ENCODE measurements at places on chromosomes 7 and 10.

DNA sequence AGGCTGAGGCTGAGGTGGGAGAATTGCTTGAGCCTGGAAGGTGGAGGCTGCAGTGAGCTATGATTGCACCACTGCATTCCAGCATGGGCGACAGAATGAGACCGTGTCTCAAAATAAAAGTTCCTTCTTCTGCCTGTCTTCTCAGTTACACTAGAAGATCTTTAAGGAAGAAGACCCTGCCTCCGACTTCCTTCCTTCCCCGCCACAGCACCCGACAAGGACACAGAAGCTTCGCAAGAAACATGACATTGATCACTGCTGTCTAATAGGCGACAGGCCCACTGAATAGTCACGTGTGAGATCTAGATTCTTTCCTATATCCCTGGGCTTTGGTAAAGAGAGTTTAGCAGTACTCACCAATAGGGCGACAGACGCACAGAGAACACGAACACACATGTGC is 118.2 kb downstream of the PRPF18 start:
- H3K27me3 ChIP-seq: no peaks in the 10 kb centered on the region
- DNase-seq: no peak
- no peaks in the 10 kb centered on the region for H3K36me3 ChIP-seq
- no peak overlapping the region for H3K4me3 ChIP-seq
- no peak overlapping the region for H3K27ac ChIP-seq

DNA sequence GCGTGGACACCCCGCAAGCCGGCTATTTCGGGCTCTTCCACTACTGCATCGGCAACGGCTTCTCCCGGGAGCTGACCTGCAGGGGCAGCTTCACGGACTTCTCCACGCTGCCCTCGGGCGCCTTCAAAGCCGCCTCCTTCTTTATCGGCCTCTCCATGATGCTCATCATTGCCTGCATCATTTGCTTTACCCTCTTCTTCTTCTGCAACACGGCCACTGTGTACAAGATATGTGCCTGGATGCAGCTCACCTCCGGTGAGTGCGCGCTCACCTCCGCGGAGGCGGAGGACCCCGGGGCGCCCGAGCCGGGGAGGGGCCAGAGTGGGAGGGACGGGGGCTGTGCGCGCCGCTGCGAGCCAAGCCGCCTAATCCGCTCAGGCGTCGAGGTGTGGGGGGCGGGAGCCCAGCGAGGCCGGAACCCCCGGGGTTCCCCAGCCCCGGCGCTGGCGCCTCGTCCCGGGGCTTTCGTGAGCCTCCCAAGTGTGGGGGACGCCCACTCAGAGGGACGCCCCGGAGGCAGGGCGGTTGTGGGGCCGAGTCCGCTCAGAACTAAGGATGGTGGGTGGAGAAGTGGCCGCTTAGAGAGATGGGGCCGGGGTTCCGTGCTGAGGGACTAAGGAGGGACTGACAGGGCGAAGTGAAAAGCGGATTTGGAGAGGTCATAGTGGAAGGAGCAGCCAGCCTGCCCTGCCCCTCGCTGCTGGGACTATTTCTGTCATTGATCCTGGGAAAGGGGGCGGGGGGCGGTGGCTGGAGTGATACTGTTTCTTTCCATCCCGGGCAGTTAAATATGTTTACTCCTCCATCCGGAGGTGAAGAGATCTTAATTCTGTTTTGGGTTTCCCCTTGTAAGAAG is 795 bp downstream of the LHFPL3 start:
- no peak overlapping the region for H3K4me3 ChIP-seq
- H3K36me3 ChIP-seq: no peaks in the 10 kb centered on the region
- no peak for DNase-seq
- peaks cover 27% of the 10 kb centered on the region for H3K27me3 ChIP-seq

- peaks cover 97% of the 10 kb centered on the region for H3K4me1 ChIP-seq
- peak; percentile 70 for DNase-seq
- H3K27ac ChIP-seq: peak overlapping the region; percentile 82
- H3K36me3 ChIP-seq: no peaks in the 10 kb centered on the region
- H3K4me3 ChIP-seq: no peak overlapping the region
- no peaks in the 10 kb centered on the region for H3K27me3 ChIP-seq
Measured at GRCh38 chr7:80611779-80612178, 26.7 kb upstream of the CD36 start.

- H3K36me3 ChIP-seq: no peaks in the 10 kb centered on the region
- no peak overlapping the region for H3K4me3 ChIP-seq
- H3K27me3 ChIP-seq: peaks cover 27% of the 10 kb centered on the region
- no peak for DNase-seq
Measured at GRCh38 chr10:132873395-132873794, 69.0 kb downstream of the CFAP46 start.

- H3K36me3 ChIP-seq: no peaks in the 10 kb centered on the region
- peaks cover 74% of the 10 kb centered on the region for H3K4me1 ChIP-seq
- DNase-seq: peak; percentile 60
- H3K27me3 ChIP-seq: no peaks in the 10 kb centered on the region
Measured at GRCh38 chr10:69453795-69454194, 2.5 kb downstream of the TSPAN15 start.

- no peak overlapping the region for H3K27ac ChIP-seq
- DNase-seq: no peak
- H3K4me1 ChIP-seq: no peaks in the 10 kb centered on the region
- no peak overlapping the region for H3K4me3 ChIP-seq
- no peaks in the 10 kb centered on the region for H3K27me3 ChIP-seq
Measured at GRCh38 chr10:359762-360161, 224.5 kb downstream of the ZMYND11 start.

- DNase-seq: no peak
- no peaks in the 10 kb centered on the region for H3K4me1 ChIP-seq
- no peak overlapping the region for H3K27ac ChIP-seq
- H3K27me3 ChIP-seq: no peaks in the 10 kb centered on the region
- H3K4me3 ChIP-seq: no peak overlapping the region
Measured at GRCh38 chr7:133197972-133198544, 54.8 kb upstream of the EXOC4 start.

GRCh38 chr10:63115732-63116383 is 17.3 kb upstream of the NRBF2 start:
- peaks cover 32% of the 10 kb centered on the region for H3K4me1 ChIP-seq
- DNase-seq: peak; percentile 96
- H3K27me3 ChIP-seq: no peaks in the 10 kb centered on the region
- H3K36me3 ChIP-seq: no peaks in the 10 kb centered on the region
- peak overlapping the region; percentile 6 for H3K4me3 ChIP-seq

DNA sequence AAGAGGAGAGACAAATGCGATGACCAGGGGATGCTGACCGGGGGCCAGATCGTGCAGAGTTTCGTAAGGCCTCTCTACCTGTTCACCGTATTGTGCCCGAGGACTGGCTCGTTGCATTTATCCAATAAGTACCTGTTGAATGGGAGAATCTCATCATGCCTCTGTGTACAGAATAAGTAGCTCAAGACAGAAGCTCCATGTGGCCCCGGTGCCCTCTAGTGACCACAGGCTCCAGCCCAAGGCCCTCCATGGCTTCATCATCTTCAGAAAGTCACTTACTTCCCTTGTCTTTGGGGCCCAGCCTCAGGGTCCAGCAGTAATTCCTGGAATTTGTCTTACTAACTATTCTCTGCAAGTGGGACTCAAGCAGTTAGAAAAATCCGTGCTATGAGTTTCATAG is 151.0 kb downstream of the CHN2 start:
- H3K36me3 ChIP-seq: no peaks in the 10 kb centered on the region
- no peak overlapping the region for H3K27ac ChIP-seq
- no peak overlapping the region for H3K4me3 ChIP-seq

GRCh38 chr7:136142583-136142982 is 165.4 kb upstream of the MTPN start:
- H3K4me3 ChIP-seq: no peak overlapping the region
- no peak overlapping the region for H3K27ac ChIP-seq
- H3K4me1 ChIP-seq: no peaks in the 10 kb centered on the region
- no peak for DNase-seq
- no peaks in the 10 kb centered on the region for H3K36me3 ChIP-seq
- no peaks in the 10 kb centered on the region for H3K27me3 ChIP-seq

- no peak overlapping the region for H3K27ac ChIP-seq
- H3K4me1 ChIP-seq: no peaks in the 10 kb centered on the region
- H3K36me3 ChIP-seq: no peaks in the 10 kb centered on the region
- H3K4me3 ChIP-seq: no peak overlapping the region
- H3K27me3 ChIP-seq: no peaks in the 10 kb centered on the region
Measured at GRCh38 chr10:70652761-70653657, 19.3 kb upstream of the ADAMTS14 start.

DNA sequence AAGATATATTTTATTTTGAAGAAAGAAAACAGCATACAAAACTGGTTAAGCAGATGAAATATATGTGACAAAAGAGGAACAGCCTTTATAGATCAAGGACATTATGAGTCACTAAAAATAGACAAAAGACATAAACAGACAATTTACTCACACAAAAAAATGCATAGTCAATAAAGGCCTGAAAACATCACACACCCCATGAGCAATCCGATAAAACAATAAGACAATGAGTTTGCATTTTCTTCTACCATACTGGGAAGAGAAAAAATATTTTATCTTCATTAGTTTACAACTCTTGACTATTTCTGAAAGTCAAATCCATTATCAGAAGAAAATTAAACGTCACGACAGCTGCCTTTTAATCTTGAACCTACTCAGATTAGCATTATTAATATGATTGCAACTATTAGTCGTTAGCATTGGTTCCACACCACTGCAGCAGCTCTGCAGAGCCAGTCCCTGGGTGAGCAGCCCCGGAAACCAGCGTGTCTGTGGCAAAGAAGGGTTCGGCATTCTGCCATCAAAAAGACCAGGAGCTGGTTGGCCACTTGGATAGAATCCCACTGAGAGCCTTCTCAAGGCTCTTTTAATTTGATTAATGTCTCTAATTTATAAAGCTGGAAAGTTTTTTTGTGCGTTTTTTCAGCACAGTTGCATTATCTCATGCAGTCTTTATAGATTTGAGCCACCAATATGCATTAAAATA is 305.4 kb upstream of the SHH start:
- H3K27ac ChIP-seq: no peak overlapping the region
- no peaks in the 10 kb centered on the region for H3K27me3 ChIP-seq
- DNase-seq: no peak
- no peaks in the 10 kb centered on the region for H3K4me1 ChIP-seq

- H3K27me3 ChIP-seq: no peaks in the 10 kb centered on the region
- H3K27ac ChIP-seq: no peak overlapping the region
- H3K4me3 ChIP-seq: no peak overlapping the region
- DNase-seq: no peak
- H3K4me1 ChIP-seq: no peaks in the 10 kb centered on the region
- peaks cover 2% of the 10 kb centered on the region for H3K36me3 ChIP-seq
Measured at GRCh38 chr7:129680400-129680799, 68.9 kb downstream of the NRF1 start.

DNA sequence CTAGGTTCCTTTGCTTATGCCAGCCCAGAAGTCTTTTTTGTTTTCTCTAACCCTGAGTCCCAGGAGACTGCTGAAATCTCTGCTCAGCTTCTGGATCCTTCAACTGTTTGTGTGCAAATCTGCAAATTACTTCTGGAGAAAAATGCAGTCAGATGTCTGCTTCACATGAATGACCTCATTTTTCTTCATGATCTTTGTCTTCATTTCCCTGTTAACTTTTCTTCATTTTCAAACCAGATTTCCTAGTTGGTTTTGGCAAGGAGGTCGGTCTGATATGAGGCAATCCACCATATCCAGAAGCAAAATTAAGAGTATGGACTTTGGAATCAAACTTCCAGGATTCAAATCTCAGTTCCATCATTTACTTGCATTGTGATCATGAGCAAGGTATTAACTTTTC is 66.8 kb downstream of the ZNF503 start:
- H3K4me1 ChIP-seq: no peaks in the 10 kb centered on the region
- no peak overlapping the region for H3K4me3 ChIP-seq
- DNase-seq: no peak
- H3K27me3 ChIP-seq: no peaks in the 10 kb centered on the region

DNA sequence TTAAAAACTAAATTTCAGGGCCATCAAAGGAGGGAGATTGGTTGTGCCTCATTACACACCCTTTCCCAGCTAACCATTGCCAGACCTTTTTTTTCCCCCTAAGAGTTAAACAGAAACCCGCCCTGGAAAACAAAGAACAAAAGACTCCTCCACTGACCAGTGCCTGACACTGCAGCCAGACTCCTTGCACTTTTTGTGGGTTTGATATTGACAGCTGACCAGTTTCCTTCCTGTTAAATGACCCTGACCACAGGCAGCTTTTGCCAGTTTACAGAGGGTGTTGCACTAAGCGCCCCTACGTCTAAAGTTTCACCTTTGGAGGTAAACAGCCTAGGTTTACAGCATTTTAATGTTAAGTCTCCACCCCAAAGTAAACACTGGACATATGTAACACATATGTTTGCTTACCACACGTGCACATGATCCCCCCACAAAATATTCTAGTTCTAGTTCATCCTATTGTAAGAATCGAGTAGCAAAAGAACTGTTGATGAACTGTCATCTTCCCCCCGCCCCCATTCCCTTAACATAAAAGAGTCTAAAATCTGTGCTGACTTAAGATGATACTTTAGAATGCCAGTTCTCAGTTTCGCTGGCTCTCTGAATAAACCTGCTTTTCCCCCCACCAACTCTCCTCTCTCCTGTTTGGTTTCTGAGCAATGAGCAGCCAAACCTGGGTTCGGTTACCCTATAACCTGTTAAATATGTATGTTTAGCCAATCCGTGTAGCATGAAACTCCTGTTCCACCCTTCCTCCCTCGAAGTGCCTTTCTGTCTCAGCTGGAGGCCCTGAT is 38.0 kb downstream of the FOXI2 start:
- H3K27ac ChIP-seq: no peak overlapping the region
- no peaks in the 10 kb centered on the region for H3K36me3 ChIP-seq
- no peaks in the 10 kb centered on the region for H3K27me3 ChIP-seq
- no peaks in the 10 kb centered on the region for H3K4me1 ChIP-seq

DNA sequence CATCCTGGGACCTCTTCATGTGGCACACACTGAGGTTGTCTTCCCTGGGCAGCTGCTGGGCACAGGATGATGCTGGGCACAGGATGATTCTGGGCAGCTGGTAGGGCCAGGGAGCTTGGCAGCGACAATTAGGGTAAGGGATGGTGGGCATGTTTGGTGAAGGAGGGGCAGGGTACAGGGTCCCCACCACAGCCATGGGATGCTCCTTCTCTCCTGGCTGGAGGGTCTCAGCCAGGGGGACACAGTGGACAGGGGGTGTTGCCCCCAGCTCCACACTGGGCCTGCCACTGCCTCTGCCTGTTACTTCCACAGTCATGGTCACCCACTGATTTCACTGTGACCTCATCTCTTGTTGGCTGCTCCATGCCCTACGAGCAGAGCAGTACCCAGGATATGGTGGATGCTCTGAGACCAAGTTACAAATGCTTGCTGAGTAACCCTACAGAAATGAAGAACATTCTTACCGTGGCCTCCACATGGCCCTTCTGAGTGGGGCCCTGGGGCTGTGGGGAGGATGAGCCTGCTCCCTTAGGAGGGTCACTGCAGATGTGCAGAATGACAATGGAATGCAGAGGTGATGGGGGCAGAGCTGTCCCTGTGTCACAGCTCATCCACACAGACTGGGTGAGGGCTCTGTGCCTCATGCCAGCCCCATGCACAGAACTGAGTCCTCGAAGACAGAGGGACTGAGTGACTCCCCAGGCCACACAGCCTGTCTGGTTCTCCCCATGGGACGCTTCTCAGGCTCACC is 28.4 kb upstream of the RET start:
- no peaks in the 10 kb centered on the region for H3K36me3 ChIP-seq
- no peaks in the 10 kb centered on the region for H3K4me1 ChIP-seq

GRCh38 chr10:79608505-79609375 is 2.0 kb upstream of the SFTPA1 start:
- no peak overlapping the region for H3K27ac ChIP-seq
- no peak overlapping the region for H3K4me3 ChIP-seq
- no peaks in the 10 kb centered on the region for H3K36me3 ChIP-seq
- H3K4me1 ChIP-seq: no peaks in the 10 kb centered on the region

- DNase-seq: no peak
- H3K4me1 ChIP-seq: peaks cover 14% of the 10 kb centered on the region
- no peaks in the 10 kb centered on the region for H3K36me3 ChIP-seq
- H3K4me3 ChIP-seq: peak overlapping the region; percentile 77
- no peaks in the 10 kb centered on the region for H3K27me3 ChIP-seq
Measured at GRCh38 chr7:129824291-129825208, 128.2 kb downstream of the UBE2H start.
